ENCODE measurements at places on chromosomes 2 and 18. TPM values are rescaled to one million over a fixed set of nuclear protein-coding genes. Genes with fewer than 3 reads are reported as not detected.
A peak's percentile ranks its signal among the peaks of the same experiment; 100 is the strongest.

Gene PTGR3
- total RNA-seq: 19.3 TPM

Gene PLEKHH2
- total RNA-seq: 0.07 TPM

Gene SLC4A5
- 5.9 TPM for total RNA-seq

Gene NR4A2
- 7.5 TPM for total RNA-seq

Gene LYPD6B
- total RNA-seq: 1.4 TPM

Gene DYSF
- total RNA-seq: 0.13 TPM

Gene CYP1B1
- total RNA-seq: 1.2 TPM

Gene PER2
- total RNA-seq: 16.6 TPM

GRCh38 chr18:79506191-79507075 lies 110.7 kb downstream of the NFATC1 start:
- DNase-seq: peak; percentile 44

GRCh38 chr2:73981081-73982001 lies 3.4 kb upstream of the TET3 start:
- peak; percentile 44 for DNase-seq

DNA sequence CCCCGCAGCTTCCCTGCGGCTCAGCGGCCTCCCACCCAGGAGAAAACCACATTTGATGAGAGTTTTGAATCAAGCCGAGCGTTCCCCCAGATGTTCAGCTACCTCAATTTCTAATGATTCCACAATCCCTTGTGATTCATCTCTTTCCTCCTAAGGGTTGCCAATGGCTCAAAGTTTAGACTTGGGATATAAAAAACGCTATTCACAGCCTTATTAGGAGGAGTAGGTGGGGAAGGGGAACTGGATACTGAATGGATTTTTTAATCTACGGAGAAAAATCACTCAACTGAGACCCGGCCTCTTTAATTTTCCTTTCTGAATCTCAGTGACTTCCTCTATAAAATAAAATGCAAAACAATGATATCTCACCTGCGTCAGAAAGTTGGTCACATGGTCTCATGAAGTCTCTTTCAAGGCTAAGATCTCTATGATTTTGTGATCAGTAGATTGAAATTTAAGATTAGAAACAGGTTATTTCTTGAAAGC lies 192.6 kb upstream of the TCF4 start:
- DNase-seq: no peak

DNA sequence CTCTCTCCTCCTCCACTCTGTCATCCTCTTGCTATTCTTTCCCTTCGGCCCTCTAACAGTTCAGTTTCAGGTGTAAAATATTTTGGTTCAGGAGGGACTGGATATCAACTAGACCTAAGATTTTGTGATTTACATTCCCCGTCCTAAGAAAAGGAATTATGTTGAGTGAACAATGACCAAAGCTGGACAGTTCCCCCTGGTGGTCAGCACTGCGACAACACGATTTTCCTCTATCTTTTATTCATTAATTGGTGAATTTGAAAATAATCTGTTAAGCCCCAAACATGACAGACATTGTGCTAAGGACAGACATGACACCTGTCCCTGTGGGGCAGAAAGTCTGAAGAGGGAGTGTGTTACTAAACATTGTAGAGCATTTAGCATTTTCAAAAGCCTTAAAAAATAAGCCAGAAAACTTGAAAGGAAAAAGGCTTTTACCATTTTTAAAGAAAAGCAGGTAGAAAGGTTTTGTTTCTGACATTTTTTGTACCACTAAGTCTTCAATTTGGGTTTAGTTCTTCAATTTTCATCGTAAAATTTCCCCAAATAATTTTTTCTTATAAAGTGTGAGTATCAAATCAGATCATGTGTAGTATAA lies 28.4 kb upstream of the GTF2A1L start:
- no peak for DNase-seq

GRCh38 chr18:22971038-22971437 lies 37.9 kb downstream of the RBBP8 start:
- DNase-seq: no peak

- DNase-seq: no peak
These were observed 418.6 kb downstream of the TRIB2 start for GRCh38 chr2:13135369-13135768.

DNA sequence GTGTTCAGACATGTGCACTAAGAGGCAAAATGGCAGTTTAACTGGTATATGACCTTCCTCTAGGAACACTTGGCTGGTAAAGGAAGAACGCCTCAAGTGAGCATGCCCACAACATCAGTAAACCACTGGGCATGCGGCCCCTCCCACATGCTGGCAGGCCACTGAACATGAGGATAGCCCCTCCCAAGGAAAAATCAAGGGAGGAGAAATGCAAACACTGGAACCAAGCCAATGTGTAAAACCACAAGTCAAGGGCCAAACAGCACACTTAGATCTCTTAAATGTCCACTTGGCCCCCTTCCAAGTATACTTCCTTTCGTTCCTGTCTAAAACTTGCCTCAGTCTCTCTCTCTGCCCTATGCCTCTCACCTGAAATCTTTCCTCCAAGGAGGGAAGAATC lies 980.8 kb downstream of the TSN start:
- DNase-seq: no peak

GRCh38 chr2:119702918-119703401 lies 24.0 kb downstream of the TMEM177 start:
- peak; percentile 52 for DNase-seq

DNA sequence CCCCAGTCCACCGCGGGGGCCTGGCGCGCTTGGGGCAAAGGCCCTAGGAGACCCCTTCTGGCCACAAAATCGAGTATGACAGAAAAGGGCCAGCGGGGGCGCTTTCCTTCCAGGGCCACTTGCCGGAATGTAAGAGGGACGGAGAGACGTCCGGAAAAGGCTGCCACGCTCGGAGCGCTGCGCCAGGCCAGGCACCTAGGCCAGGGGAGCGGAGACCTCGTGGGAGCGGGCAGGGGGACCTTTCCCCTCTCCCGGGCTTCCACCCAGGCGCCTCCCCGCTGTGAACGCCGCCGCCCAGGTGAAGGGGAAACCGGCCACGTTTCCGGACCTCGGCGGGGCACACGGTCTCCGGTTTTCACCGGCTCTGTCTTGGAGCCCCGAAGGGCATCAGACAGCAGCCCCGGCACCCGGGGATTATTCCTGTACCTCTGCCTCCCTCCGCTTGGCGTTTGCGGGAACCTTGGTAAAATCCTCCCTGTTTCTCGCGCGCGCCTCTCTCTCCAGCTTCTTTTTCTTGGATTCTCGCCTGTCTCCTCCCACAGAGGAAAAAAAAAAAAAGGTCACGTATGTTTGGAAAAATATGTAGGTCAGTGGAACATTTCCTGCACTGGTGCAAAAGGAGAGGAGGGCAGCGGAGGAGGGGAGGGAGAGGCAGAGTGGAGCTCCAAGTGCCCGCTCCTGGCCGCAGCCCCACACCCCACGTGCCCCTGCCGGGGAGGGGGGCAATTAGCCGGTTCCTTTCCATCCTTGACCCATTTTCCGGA lies 1.2 kb upstream of the NPAS2 start:
- DNase-seq: no peak

GRCh38 chr2:39739386-39739785 lies 39.7 kb downstream of the THUMPD2 start:
- no peak for DNase-seq

DNA sequence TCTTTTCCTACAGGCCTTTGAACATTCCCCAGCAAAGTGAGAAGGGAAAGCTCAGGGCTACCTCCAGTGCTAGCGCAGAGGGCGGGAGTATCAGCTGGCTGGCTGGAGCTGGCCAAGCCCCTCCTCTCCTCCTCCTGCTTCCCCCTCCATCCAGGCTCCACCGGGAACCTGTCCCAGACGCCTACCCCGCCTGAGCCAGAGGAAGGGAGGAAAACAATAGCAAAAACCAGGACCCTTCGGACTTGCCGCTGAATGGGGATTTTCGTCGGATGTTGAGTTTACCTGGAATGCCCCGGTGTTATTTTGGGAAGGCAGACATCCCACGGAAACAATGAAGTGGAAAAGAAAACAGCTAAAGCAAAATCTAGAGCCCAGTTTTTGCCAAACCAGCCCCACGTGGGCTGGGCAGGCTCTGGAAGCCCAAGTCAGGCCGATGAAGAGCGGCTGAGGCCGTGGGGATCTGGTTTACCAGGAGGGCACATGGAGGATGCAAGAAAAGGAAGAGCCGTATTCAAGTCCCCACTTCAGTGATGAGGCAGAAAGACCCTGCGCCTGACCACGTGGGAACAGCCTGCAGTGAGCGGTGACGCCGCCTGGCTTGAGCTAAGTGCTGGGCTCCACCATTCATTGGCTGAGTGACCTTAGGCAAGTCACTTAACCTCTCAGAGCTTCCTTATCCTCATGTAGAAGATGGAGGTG lies 100.4 kb upstream of the LCLAT1 start:
- DNase-seq: no peak

GRCh38 chr2:31002537-31003150 lies 135.6 kb downstream of the GALNT14 start:
- DNase-seq: no peak

All from activated B cell treated with CpG ODN at 0.5 μM for 24 hours (primary cell).